ENCODE measurements at places on chromosomes 7 and 10.

GRCh38 chr7:137898839-137899721 is 52.3 kb upstream of the DGKI start:
- DNase-seq = peak; percentile 88

DNA sequence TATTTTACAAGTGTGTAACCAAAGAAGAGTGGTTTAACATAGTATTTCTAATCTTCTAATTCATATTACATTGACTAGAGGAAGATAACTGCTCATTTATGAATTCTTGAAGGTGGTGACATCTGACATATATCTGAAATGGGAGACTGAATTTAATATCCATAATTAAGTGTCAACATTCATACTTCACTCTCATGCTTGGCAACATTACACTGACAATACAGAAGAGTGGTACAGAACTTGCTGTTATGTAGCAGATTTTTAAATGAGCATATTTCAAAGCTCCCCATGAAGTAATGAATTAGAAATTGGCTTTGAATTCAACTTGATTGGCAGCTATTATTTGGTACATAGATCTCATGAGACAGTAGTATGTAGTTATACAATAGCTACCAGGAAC is 125.8 kb upstream of the POT1 start:
- no peak for DNase-seq

- DNase-seq = no peak
These were observed 29.3 kb upstream of the TTYH3 start for GRCh38 chr7:2602406-2603043.

- DNase-seq = no peak
These were observed 136.2 kb downstream of the PLXDC2 start for GRCh38 chr10:19952224-19953010.

DNA sequence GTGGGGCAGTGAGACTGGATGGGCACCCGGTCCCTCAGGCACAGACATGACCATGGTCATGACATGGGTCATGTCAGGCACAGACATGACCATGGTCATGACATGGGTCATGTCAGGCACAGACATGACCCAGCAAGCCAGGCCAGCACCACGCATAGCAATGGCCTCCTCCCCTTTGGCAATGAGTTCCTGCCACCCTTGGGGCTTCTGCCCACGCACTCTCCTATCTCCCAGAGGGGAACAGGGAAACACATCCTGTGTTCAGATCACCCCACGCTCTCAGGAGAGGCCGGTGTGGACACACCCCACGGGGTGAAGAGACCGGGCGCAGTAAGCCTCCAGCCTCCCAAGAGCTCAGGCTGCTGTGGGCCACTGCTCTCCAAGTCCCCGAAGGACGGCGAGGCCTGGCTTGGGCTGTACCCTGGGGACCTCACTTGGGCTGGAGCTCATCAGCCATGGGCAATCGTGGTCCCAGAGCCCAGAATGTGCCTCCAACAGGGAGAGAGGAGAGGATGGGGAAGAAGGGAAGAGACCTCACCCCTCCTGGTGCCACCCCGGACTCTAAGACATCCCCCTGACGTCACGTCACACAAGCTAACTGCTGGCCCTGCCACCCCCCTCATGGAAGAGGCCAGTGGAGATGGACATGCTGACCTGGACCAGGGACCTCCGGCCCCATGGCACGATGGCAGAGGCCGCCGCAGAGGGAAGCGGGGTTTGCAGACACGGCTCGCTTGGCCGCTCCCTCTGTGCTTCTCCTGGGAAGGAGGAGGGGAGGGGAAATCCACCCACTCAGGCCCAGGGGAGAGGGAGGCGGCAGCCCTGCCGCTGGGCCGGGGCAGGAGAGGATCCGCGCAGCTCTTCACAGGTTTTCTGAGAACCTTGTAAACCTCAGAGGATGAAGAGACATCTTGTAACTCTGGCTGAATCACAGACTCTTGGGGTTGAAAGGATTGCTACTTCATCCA is 269.6 kb downstream of the ELFN1 start:
- DNase-seq = peak; percentile 73

- DNase-seq = no peak
These were observed 129.4 kb downstream of the SLC16A9 start for GRCh38 chr10:59580026-59580863.

DNA sequence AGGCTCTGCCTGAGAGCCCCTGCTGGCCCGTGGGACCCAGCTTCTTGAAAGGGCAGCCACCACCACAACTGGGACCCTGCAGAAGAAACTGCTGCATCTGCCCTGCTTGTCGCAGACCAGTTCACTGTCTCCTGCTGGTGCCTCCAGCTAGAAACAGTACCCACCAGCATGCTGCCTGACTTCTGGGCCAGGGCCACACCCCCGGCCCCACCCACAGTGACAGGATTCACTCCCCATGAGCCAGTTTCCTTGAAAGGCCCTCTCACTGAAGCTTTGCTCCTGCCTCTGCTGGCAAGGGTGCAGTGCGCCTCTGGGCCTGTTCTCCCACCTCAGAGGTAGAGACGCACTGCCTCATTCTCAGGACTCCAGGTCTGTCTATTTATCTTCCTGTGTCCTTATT is 32.4 kb downstream of the ANXA11 start:
- DNase-seq = no peak

GRCh38 chr10:13327534-13327933 is 20.6 kb downstream of the SEPHS1 start:
- no peak for DNase-seq

GRCh38 chr10:23198940-23199767 is 7.0 kb downstream of the PTF1A start:
- DNase-seq = no peak

DNA sequence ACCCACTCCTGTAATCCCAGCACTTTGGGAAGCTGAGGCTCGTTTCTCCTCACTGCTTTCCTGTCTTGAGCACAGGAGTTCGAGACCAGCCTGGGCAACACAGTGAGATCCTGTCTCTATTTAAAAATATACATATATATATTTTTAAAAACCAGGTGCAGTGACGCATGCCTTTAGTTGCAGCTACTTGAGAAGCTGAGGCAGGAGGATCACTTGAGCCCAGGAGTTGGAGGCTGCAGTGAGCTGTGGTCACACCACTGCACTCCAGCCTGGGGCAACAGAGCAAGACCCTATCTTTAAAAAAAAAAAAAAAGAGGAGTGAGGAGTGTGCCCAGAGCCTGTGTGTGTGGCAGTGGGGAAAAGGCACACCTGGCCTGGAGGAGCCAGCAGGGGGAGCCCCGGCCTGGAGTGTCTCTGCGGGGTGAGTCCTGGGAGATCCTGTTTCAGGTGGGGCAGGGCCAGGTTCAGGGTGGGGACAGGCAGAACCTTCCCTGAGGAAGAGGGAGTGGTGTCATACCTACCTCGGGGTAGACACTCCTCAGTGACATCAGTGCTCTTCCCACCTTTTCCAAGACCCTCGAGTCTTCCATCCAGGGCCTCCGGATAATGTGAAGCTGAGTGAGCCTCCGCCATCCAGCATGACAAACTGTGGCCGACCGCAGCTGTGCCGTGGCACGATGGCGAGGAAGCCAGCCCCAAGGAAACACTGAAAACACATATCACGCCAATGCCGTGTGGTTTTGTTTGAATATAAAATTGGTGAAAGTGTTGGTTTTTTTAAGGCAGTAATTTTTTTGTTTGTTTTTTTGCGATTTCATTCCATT is 9.0 kb upstream of the ARPC1B start:
- DNase-seq = peak; percentile 74

- no peak for DNase-seq
These were observed 303.5 kb downstream of the SFMBT2 start for GRCh38 chr10:7107285-7107684.

GRCh38 chr10:15344876-15345285 is 26.2 kb downstream of the FAM171A1 start:
- no peak for DNase-seq

- no peak for DNase-seq
These were observed 375.5 kb downstream of the SEMA3D start for GRCh38 chr7:84811362-84811761.

- DNase-seq = no peak
These were observed 565.2 kb downstream of the KCNMA1 start for GRCh38 chr10:77072361-77072835.

GRCh38 chr10:101856626-101857025 is 13.0 kb upstream of the KCNIP2 start:
- no peak for DNase-seq

GRCh38 chr10:58044072-58044471 is 223.6 kb downstream of the IPMK start:
- no peak for DNase-seq

DNA sequence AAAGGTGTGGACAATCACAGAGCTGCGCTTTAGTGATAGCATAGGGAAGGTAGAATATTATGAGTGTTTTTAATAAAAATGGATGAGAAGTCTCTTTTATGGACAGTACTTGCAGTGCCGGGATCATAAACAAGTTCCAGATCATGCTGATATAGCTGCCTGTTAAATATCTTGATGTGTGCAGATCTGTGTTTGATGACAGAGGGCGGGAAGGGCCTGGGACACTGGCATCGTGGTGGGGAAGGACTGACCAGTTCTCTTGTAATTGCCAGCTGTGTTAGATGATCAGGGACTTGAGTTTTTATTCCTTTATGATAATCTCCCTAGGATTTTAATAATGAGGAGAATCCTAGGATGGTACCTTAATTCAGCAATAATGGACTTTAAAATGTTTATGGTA is 14.6 kb downstream of the SND1 start:
- no peak for DNase-seq

GRCh38 chr10:118569241-118569881 is 26.1 kb downstream of the PRLHR start:
- no peak for DNase-seq

DNA sequence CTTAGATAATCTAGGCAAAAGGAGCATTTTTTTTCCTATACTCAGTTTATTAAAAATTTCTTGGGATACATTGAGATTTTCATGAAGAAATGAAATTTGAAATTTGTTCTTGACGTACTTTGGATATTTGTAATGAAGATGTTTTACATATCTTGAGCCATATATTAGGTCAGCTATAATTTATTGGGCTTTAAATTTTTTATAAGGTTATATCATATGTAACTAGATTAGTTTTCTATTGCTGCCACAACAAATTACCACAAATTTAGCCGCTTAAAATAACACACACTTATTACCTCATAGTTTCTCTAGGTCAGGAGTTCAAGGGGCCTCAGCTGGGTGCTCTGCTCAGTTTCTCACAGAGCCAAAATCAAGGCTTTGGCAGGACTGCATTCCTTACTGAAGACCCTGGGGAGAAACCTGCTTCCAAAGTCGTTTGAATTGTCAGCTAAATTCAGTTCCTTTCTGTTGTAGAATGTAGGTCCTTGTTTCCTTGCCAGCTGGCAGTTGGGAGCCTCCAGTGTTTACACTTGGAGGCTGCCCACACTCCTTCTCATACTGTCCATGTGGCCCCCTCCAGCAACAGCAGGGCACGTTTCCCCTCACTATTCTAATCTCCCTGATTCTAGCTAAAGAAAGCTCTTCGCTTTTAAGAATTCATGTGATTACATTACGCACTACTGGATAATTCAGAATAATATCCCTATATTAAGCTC is 42.6 kb upstream of the DNAH11 start:
- no peak for DNase-seq

DNA sequence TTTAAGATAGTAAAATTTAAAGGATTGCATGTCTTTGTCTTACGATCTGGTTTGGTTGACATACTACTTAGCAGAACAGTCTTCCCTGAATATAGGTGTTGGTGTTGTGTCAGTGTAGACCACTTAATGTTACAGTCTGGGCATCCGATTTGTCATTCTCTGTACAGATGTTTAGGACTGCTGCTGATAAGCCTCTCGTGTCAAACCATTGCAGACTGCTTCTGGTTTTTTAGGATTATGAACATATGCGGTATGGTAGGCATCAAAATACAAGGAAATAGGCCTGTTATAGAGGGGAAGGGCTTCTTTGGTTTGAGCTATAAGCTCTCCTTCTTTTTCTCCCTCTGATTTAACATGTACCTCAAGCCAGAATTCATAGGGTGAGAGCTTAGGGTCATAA is 7.4 kb downstream of the CYP3A43 start:
- DNase-seq = no peak

DNA sequence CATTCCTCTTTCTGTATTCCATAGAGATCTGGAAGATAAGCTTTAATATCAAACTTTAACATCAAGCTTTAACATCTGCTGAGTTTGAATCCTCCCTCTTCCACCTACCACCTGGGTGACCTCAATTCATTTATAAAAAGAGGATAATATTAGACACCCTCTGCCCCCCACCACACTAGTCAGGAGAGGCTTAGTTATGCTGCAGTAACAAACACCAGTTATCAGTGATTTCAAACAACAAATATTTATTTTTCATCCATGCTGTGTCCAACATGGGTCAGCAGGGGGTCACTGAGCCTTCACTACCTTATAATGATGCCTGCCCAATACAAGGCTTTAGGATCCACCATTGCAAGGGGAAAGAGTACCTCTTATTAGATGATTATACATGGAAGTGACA is 322.0 kb downstream of the RNLS start:
- no peak for DNase-seq

DNA sequence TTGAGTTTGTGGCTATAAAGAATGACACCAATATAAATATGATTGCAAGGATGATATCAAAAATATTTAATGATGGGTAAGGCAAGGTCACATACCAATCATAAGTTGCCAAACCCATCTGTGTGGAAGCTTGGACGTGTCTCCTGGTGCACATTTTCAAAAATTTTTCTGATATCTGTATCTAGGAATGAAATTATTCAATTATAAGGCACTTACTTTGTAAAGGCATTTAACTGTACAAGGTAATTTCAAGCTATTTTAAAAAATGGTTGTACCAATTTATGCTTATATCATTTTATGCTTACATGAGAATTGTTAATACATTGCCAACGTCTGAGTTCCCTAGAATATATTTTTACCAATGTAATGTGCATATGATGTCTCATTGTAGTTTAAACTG is 306.4 kb upstream of the CACNA2D1 start:
- DNase-seq = no peak

- no peak for DNase-seq
These were observed 59.0 kb upstream of the WNT16 start for GRCh38 chr7:121269798-121270197.

GRCh38 chr7:24894429-24895221 is 85.4 kb downstream of the OSBPL3 start:
- DNase-seq = no peak

GRCh38 chr10:4830551-4830950 is 4.5 kb downstream of the AKR1E2 start:
- no peak for DNase-seq

DNA sequence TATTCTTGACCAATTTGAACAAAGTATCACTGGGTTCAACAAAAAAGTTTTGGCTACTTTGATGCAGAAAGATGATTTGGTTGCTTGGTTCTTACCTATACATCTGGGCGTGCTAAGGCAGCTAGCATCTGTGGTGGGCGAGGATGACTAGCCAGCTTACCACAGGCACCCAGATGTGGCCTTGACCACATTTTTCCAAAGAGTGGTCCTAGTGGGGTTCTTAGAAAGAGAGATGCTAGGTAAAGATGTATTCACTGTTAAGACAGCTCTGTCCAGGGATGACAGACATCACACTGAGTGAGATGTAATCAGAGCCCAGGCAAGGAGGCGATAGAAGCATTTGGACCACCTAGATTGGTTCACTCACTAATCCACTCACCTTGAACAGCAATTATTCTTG is 785 bp downstream of the DNTT start:
- no peak for DNase-seq

Data from activated CD8-positive, alpha-beta memory T cell treated with anti-CD3 and anti-CD28 coated beads, Interleukin-2, amount 50 U/mL, for 48 hours (primary cell).